ENCODE measurements at places on chromosomes 16 and 17.

GRCh38 chr16:20905576-20905975, 5.0 kb downstream of the LYRM1 start:
- no peak for DNase-seq

DNA sequence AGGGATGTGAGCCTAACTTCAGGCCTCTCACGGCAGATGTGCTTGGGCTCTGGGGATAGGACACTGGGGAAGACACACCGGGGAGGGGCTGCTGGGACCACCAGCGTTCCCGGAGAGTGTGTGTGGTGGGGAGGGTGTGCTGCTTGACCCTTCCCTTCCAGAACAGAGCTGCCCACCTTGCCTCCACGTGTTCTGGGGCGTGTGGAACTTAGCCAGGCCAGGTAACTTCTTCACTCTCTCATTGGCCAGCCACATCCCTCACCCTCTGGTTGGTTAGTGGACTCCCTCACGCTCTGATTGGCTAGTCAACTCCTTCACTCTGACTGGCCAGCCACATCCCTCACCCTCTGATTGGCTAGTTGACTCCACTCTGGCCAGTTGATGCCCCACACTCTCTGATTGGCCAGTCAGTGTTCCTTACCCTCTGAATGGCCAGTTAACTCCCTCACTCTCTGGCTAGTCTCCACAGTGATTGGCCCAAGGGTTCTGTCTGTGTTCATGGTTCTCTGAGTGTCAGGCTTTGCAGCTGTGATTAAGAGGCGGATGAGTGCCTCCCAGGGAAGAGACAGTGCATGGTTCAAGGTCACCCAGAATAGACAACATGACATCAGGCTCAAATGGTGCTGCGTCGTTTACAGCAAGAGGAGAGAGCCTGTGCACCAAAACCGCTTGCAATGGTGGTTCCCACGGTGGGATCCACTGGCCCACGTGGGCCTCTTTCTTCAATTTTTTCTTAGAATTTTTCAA, 10.0 kb downstream of the TMEM235 start:
- DNase-seq = peak; percentile 9

- no peak for DNase-seq
Measured at GRCh38 chr16:13885700-13886099, 34.3 kb upstream of the ERCC4 start.

DNA sequence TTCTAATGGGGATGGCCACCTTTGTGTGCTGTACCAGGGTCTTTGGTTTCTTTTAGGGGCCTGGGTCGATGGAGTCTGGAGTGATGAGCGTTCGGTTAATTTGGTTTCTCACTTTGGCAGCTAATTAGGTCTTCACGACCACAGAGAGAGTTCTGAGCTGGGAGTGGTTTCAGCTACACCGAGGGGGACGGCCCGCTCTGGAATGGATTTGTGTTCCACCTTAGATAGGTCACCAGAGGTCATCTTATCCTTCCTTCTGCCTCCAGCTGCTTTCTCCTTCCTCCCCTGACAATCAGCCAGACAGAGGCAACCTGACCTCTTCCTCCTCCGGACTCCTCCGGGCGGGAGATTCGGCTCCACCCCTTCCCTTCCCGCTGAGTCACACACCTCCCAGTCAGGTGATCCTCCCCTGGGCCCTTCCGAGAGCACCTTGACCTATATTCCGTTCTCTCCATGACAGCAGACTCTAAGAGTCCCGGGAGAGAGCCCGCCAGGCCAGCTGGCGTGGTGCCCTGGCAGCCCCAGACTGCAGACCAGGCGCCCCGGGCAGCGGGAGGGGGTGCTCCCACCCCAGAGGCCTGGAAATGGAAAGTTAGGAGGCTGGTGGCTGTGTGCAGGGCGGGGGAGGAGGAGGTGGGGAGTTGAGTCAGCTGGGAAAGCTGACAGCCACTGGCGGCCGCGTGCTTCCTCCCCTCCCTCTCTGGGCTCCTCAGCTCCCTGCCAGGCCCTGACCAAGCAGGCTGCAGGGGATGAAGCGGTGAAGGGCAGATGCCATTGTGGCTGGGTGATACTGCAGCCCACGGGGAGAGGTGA, 44.7 kb downstream of the CHD9 start:
- no peak for DNase-seq

GRCh38 chr17:2780256-2780655, 16.0 kb upstream of the RAP1GAP2 start:
- DNase-seq = no peak

DNA sequence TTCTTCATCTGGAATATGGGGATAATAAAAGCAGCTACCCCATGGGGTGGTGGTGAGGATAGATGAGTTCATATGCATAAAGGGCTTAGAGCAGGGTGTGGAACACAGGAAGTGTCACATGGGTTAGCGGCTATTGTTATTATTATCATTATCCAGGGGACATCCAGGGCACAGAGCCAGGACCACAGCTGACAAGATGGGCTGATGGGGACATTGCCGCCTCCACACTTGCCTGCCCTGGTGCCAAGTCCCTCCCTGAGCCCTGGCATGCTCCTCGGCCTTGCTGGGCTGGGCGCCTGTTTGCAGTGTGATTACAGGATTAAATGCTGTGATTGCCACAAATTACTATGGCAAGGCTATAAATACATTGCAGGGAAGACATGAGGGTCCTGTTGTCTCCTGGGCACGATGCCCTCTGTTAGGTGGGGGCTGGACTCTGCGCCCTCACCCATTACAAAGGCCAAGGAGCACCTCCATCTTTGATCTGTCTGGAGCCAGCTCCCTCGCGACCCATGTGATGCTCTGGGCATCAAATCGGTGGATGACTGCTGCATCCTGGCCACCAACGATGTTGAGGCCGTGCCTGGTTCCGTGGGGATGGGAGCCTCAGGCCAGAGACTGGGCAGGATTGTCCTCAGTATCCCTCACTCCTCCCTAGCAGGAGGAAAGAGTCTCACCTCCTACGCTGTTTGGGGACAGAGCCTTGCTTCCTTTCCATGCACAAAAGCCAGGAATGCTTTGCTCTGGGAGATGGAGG, 43.2 kb downstream of the PIMREG start:
- DNase-seq = no peak

DNA sequence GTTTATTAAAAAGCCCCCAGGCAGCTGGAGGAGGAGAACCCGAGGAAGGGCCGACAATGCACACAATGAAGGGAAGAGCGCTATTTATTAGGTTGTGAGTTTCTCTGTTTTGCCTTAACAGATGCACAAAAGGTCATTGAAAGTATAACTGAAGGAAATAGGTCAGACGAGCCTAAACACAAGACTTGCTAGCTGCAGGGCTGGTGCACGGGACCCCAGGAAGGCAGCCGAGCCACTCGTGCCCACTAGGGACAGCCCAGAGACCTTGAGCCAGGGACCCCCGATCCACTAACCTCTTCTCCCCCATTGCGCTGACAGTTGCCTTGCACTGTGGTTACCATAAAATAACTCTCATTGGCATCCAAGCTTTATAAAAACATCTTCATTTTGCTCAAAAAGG, 11.3 kb downstream of the LITAFD start:
- DNase-seq = no peak

DNA sequence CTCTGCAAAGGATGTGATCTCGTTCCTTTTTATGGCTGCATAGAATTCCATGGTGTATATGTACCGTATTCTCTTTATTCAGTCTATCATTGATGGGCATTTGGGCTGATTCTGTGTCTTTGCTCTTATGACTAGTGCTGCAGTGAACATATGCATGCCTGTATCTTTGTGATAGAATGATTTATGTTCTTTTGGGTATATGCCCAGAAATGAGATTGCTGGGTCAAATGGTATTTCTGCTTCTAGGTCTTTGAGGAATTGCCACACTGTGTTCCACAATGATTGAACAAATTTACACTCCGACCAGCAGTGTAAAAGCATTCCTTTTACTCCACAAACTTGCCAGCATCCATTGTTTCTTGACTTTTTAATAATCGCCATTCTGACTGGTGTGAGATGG, 60.2 kb upstream of the ADORA2B start:
- DNase-seq = no peak

DNA sequence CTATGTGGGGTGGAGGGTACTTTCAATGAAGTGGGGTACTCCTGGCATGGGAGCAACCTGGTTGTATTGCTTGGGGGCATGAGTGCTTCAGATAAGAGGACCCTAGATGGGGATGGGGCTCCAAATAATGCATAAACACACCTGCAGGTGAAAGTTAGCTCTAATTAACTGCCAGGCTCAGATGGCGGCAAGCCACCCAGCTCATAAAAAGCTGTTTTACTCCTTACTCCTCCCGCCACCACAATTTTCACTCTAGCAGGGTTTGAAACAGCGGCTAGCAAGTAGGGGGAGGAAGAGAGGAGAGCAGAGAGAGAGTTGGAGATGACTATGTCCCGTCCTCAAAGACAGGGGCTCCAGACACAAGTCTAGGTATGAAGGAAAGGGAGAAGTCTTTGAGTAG, 117.7 kb upstream of the WSCD1 start:
- no peak for DNase-seq
